Naive thymus-derived CD4-positive, alpha-beta T cell (primary cell): ENCODE measurements at places on chromosomes 16 and 17. TPM values are rescaled to one million over a fixed set of nuclear protein-coding genes. Genes with fewer than 3 reads are reported as not detected.

Gene CDK5R1
- polyA plus RNA-seq, result 7.5 TPM

Gene COG8
- polyA plus RNA-seq, result 38.7 TPM

Gene SLC13A2
- polyA plus RNA-seq, result not detected

Gene TNFRSF17
- not detected for polyA plus RNA-seq

Gene RANBP10
- 13.5 TPM for polyA plus RNA-seq

Gene GCSH
- polyA plus RNA-seq, result 9.7 TPM

Gene FBXL16
- polyA plus RNA-seq, result 21.1 TPM

Gene G6PC1
- not detected for polyA plus RNA-seq

Gene HS3ST6
- not detected for polyA plus RNA-seq

Gene PIK3R6
- 0.06 TPM for polyA plus RNA-seq

Gene COG4
- polyA plus RNA-seq, result 46.1 TPM

Gene NOG
- polyA plus RNA-seq, result 67.1 TPM

Gene PRCD
- polyA plus RNA-seq, result not detected

Gene DNAAF8
- 0.31 TPM for polyA plus RNA-seq

Gene KRTAP4-5
- not detected for polyA plus RNA-seq

Gene PYCARD
- 44.9 TPM for polyA plus RNA-seq

Gene DHX58
- polyA plus RNA-seq, result 24.7 TPM

Gene NAGS
- 0.41 TPM for polyA plus RNA-seq

Gene ANKFY1
- polyA plus RNA-seq, result 19.7 TPM
